ENCODE measurements at places on chromosomes 7 and 10.

- no peak for DNase-seq
Measured at GRCh38 chr7:151366166-151366879, 24.7 kb downstream of the NUB1 start.

DNA sequence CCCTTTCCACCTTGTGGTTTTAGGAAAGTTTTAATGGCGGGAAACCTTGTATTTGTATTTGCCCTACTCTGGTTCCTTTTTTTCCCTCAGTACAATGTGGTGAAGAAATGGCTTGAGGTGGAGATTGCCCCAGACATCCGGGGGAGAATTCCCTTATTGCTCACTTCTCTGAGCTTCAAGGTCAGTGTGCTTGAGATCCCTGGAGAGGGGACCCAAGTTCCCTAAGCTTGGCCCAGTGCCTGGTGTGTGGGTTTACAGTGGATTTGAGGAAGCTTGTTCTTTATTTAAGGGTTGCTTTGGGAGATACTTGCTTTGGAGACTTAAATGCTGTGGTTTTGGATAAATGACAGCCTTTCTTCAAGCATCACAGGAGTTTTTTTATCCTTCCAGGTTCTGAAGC lies 18.3 kb downstream of the CALHM2 start:
- DNase-seq = no peak

- no peak for DNase-seq
Measured at GRCh38 chr7:149296368-149296767, 34.4 kb downstream of the ZNF783 start.

DNA sequence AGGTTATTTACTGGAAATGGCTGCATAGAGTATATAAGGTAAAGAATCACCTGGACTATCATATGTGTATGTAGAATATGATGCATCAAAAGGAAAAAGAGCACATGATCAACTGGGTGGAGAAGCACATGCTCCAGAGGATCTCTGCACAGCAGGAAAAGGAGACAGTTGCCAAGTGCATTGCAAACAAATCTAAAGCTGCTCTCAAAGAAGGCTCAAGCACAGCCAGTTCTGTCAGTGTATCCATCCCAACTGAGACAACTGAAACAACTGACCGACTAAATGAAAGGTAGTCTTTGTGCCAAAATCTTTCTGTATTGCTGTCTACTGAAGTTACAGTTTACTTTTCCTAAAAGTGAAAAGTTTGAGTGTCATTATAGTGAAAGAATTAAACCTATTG lies 83.2 kb upstream of the SGCE start:
- DNase-seq = no peak

GRCh38 chr7:94874036-94874785 lies 33.2 kb upstream of the PPP1R9A start:
- no peak for DNase-seq

DNA sequence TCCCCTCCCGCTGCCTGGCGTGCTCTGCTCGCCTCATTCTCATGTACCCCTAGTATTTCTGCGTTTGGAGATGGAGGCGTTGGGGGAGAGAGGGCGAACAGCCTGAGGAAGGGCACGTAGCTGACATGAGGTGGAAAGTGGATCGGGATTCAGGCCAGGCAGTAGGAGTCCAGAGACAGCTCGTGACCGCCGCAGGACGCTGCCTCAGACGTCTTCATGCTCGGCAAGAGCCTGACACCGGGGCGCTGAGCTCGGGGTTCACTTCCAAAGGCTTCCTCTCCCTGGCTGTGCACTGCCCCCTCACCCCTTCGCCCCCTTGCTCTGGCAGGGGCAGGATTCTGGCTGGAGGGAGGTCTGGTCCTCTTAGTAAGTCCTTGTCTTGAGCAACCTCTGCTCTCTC lies 374.4 kb upstream of the MKI67 start:
- DNase-seq = no peak

GRCh38 chr7:51647486-51647885 lies 330.9 kb upstream of the COBL start:
- DNase-seq = no peak

DNA sequence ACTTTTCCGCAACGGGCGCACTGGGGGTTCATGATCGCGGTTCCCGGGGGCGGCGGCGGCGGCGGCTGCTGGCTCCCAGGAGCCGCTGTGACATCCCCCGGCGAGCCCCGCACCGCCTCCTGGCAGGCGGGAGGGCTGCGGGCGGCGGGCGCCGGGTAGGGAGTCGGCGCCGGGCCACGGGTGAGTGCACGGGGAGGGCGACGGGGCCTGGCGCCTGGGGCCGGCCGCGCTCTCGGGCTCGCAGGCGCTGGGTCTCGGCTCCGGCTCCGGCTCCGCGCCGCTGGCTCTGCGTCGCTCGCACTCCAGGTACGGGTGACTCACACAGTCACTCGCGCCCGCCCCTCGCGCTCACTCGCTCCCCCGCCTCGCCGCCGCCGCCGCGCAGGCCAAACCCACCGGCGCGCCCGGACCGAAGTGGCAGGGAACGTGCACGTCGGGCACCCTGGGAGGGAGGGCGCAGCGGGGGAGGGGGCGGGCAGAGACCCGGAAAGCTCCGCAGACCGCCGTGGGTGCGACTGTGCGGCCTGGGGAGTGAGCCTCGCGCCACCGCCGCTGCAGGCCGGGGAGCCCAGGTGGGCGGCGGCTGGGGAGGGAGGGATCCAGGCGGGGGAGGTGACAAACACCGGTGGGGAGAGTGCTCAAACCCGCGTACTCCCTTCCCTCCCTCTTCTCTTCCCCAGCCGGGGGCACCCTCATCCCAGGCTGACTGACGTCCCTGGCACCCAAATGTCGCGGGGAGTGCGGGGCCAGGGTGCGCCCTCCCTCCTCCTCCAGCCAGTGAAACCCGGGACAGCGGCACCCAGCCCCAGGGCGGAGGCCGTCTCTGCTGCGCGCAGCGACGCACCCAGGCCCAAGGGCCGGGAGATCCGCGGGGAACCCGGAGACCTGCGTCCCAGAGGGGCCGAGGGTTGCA lies 276.9 kb upstream of the NEBL start:
- DNase-seq = no peak

GRCh38 chr7:157662110-157662791 lies 325.4 kb downstream of the DNAJB6 start:
- no peak for DNase-seq

DNA sequence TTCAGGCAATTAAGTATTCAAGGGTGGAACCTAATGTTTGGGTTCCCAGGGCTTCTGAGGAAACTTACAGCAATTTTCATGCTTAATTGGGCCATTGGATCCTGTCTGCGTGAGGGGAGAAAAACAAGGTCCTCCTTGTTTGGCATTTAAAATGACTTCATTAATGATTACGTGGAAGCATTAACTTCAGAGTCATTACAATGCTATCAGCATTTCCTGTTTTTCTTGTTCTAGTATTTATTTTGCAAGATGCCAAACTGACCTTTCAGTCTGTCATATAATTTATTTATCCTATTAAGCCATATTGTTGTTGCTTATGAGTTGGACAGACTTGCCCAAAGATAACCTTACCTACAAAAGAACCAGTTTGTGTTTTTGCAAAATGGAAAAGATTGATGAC lies 324.1 kb upstream of the LRRN3 start:
- no peak for DNase-seq

- no peak for DNase-seq
Measured at GRCh38 chr7:40058636-40059035, 75.8 kb downstream of the MPLKIP start.

- DNase-seq = no peak
Measured at GRCh38 chr10:77036276-77036675, 601.3 kb downstream of the KCNMA1 start.

- no peak for DNase-seq
Measured at GRCh38 chr10:124198871-124199270, 105.5 kb upstream of the CHST15 start.

- no peak for DNase-seq
Measured at GRCh38 chr10:16497911-16498310, 23.8 kb downstream of the C1QL3 start.

DNA sequence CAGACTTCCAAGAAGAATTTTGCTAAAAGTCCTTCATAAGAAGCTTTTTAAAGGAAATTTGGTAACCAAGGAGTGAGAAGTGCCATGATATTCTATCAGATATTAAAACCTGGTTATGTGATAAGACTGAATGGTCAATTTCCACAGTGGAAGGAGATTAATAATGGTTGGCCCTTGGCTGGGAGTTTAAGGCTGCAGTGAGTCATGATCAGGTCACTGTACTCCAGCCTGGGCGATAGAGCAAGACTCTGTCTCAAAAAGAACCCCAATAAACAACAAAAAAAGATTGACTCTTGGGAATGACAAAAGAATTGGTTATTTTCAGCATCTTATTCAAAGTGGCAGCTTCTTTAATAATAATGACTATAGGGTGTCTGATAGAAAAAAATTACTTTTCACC lies 37.2 kb downstream of the EXOC4 start:
- no peak for DNase-seq

DNA sequence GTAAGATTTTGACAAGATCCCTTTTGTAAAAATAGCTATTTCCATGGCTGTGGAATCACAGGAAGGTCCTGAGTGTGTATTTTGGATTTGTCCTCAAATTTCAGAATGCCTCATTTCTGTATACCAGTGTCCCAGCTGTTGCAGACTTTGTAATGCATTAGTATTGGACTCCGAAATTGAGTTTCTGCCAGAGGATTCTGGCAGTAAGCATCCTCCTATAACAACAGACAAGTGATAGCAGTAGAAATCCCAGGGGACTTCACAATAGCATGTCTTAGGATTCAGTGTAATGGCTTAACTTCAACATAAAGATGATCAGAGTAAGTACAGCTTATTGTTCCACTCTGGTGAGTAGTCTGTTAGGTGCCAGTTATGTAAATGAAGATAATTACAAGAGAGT lies 104.6 kb downstream of the FOXP2 start:
- DNase-seq = no peak

- peak; percentile 65 for DNase-seq
Measured at GRCh38 chr7:99392659-99393354, 15.6 kb downstream of the PDAP1 start.

- no peak for DNase-seq
Measured at GRCh38 chr7:157043745-157044144, 33.3 kb upstream of the MNX1 start.

DNA sequence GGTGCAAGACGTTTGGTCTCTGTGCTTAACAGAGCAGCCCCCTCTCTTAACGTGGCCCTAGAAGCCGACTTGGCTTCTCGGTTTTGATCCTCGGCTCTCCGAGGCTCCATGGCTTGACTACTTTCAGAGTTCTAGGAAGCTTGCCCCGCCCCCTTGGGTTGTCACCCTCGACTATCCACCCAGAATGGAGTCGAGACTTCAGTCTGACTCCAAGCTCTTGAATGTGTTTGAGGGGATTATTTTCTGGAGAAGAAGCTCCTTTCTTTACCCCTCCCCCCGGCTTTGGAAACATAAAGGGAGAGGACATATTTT lies 448 bp downstream of the SEC24C start:
- no peak for DNase-seq

GRCh38 chr10:48215486-48216203 lies 58.9 kb downstream of the FRMPD2 start:
- no peak for DNase-seq

DNA sequence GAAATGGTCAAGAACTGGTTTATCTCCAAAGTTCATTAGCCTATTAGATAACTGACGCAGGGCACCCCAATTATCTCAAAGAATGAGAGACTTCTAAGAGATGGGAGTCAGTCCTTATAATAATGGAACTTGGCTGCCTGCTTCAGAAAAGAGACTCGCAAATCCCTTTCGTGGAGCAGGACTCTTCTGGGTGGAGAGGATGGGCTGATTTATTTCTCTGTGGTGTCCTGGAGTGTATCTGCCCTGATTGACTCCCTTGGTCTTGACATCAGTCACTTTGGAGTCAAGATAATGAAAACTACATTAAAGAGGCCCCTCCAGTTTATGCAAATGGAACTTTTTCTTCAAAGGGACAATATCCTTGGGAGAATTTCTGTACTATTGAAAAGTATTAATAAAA lies 198.9 kb downstream of the HDAC9 start:
- no peak for DNase-seq

DNA sequence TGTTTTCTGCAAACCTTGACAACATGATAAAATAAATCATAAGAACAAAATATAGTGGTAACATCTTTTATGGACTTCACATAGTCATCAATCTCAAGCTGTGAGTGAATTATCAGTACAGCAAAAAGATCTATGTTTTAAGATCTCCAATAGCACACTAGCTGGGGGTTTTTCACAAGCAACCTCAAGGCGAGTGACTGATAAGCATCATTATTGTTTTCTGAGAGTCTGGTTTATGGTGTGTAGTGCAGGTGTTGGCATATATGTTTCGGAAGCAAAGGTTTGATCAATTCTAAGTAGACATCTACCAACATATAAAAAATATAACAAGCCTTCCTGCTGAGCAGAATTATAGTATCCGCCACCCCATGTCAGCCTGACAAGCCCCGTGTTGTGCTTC lies 403.8 kb upstream of the MGMT start:
- DNase-seq = no peak

GRCh38 chr7:11077816-11078215 lies 104.1 kb downstream of the PHF14 start:
- DNase-seq = no peak

- DNase-seq = no peak
Measured at GRCh38 chr10:12435348-12435747, 86.0 kb downstream of the CAMK1D start.

DNA sequence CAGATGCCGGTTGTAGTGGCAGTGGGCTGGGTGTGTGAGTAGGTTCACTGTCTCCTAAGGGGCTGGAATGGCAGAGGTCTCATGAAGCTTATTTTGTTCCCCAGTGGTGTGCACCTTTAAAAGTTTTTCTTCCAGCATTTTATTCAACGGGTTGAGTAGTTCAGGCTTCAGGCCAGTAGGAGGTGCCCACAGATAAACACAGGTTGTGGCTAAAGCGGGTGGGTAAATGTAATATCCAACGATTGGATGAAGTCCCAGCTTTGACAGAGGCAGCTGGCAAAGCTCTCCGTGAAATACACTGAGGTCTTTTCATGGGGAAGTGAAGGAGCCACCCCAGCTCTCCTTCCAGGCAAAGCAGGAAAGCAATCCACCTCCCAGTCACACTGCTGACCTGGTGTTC lies 339.8 kb upstream of the LRRTM3 start:
- DNase-seq = no peak

- no peak for DNase-seq
Measured at GRCh38 chr7:28732071-28732869, 225.9 kb downstream of the TRIL start.

GRCh38 chr10:112471878-112472487 lies 25.0 kb downstream of the VTI1A start:
- no peak for DNase-seq

- DNase-seq = no peak
Measured at GRCh38 chr10:86090807-86091206, 275.8 kb downstream of the GRID1 start.

DNA sequence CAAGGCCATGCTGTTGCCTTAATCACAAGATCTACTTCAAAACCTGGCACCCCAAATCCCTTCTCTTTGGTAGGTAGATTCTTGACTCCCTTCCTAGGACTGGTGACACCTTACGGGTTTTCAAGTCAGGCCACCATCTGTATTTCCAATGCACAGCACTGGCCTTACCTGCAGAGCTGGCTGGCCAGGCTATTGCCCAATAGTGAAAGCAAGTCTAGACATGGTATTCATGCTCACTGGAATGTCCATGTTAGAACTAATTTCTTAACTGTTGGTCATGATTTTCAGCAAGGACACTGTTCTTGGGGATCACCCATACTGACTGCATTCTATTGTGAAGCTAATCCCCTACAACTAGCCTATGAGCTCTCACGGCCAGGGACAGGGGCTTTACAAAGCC lies 313.1 kb upstream of the RNF32 start:
- DNase-seq = no peak

GRCh38 chr10:71911296-71911953 lies 52.8 kb upstream of the CHST3 start:
- DNase-seq = no peak

Measured in stimulated activated CD8-positive, alpha-beta memory T cell treated with anti-CD3 and anti-CD28 coated beads, Interleukin-2, amount 100 ng/mL, for 1 hour (primary cell).